ENCODE measurements at places on chromosomes 4 and X. TPM values are rescaled to one million over a fixed set of nuclear protein-coding genes. Genes with fewer than 3 reads are reported as not detected.

DNA sequence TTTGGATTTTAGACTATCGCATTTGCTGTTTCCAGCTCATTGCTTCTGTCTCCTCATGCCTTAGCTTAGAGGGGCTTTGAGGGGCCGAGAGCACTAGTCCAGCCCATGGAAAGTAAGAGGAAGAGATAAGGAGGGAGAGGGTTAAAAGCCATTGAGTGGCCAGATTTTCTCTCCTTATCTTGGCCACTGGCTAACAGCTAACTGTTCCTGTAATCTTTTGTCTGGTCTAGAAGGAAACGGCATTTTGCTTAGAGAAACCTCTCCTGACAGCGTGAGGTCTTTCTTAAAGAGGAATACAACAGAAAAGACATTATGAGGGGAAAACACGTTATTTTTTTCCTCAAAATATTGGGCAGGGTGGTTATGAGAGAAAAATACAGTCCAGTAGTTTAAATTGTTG, 7.9 kb downstream of the GPR101 start:
- DNase-seq, result no peak
- H3K36me3 ChIP-seq, result no peaks in the 10 kb centered on the region
- H3K4me1 ChIP-seq, result no peaks in the 10 kb centered on the region
- peaks cover 9% of the 10 kb centered on the region for H3K27me3 ChIP-seq

GRCh38 chr4:164251257-164251656, 502.7 kb upstream of the SMIM31 start:
- H3K36me3 ChIP-seq, result no peaks in the 10 kb centered on the region
- H3K4me1 ChIP-seq, result no peaks in the 10 kb centered on the region
- no peak overlapping the region for H3K4me3 ChIP-seq
- H3K27ac ChIP-seq, result no peak overlapping the region
- no peaks in the 10 kb centered on the region for H3K27me3 ChIP-seq

Gene SLC6A14
- total RNA-seq, result not detected

Gene PGRMC1
- 248 TPM for total RNA-seq

GRCh38 chr4:8167291-8167690, 8.7 kb upstream of the ABLIM2 start:
- H3K27ac ChIP-seq, result no peak overlapping the region
- H3K4me1 ChIP-seq, result no peaks in the 10 kb centered on the region
- H3K4me3 ChIP-seq, result no peak overlapping the region

Gene HTRA3
- total RNA-seq, result 2.9 TPM

- no peaks in the 10 kb centered on the region for H3K36me3 ChIP-seq
- no peak overlapping the region for H3K27ac ChIP-seq
- no peaks in the 10 kb centered on the region for H3K4me1 ChIP-seq
- H3K4me3 ChIP-seq, result no peak overlapping the region
- no peak for DNase-seq
Observed at GRCh38 chr4:188650516-188650915, 511.3 kb downstream of the TRIML1 start.

GRCh38 chr4:108466936-108467902, 153.2 kb upstream of the RPL34 start:
- H3K27me3 ChIP-seq, result no peaks in the 10 kb centered on the region
- no peak for DNase-seq
- no peak overlapping the region for H3K4me3 ChIP-seq

- H3K27ac ChIP-seq, result no peak overlapping the region
- H3K36me3 ChIP-seq, result no peaks in the 10 kb centered on the region
- no peak overlapping the region for H3K4me3 ChIP-seq
- H3K4me1 ChIP-seq, result no peaks in the 10 kb centered on the region
Observed at GRCh38 chrX:24619647-24620046, 27.5 kb downstream of the PCYT1B start.

DNA sequence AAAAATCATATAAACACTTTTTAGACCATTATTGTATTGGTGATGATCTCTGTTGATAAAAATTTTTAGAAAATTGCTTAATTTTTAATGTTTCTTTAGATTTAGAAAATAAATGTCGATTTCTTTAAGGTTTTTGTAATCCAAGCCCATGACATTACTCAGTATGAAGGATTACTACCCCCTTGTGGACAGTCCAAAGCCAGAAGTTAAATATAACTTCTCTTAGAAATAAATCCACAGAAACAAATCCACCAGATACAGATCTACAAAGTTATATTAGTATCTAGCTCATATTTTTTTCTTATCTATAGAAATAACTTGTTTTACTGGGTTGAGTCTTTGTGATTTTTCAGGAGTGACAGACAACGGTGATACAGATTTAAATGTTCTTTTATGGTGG, 18.9 kb downstream of the TIFA start:
- H3K4me3 ChIP-seq, result no peak overlapping the region
- peaks cover 38% of the 10 kb centered on the region for H3K36me3 ChIP-seq
- DNase-seq, result no peak
- no peaks in the 10 kb centered on the region for H3K27me3 ChIP-seq
- no peak overlapping the region for H3K27ac ChIP-seq

Gene SCLT1
- total RNA-seq, result 13.1 TPM

GRCh38 chr4:150251752-150252190, 173.5 kb downstream of the DCLK2 start:
- H3K4me1 ChIP-seq, result no peaks in the 10 kb centered on the region
- no peak for DNase-seq
- H3K27ac ChIP-seq, result no peak overlapping the region

DNA sequence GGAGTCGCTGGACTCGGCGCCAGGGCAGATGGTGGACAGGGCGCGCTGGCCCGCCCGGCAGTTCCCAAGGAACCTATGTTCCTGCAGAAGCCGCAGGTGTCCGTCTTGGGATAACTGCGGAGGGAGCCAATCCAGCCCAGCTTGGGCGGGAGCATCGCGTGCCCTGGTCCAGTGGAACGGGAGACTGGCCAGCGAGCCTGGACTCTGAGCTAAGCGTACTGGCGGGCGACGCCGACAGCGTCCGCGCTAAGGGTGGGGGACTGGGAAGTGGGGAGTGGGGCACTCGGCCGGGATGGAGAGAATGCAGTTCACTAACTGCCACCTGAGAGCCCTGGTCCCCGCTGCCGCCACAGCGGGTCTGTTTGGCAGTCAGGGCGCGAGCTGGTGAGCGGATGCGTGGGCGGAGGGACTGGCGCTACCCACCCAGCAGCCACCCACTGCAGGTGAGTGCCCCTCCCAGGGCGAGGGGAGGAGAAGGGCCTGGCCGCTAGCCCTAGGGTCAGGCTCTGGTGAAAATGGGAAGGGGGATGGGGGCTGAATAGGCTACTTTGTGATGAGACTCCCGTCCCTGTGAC, 1.3 kb upstream of the MAMLD1 start:
- H3K27ac ChIP-seq, result no peak overlapping the region
- peak overlapping the region; percentile 66 for H3K4me3 ChIP-seq
- no peaks in the 10 kb centered on the region for H3K36me3 ChIP-seq
- H3K27me3 ChIP-seq, result peaks cover 68% of the 10 kb centered on the region
- no peak for DNase-seq

- H3K4me3 ChIP-seq, result no peak overlapping the region
- H3K27ac ChIP-seq, result no peak overlapping the region
- no peaks in the 10 kb centered on the region for H3K27me3 ChIP-seq
- no peaks in the 10 kb centered on the region for H3K4me1 ChIP-seq
- no peaks in the 10 kb centered on the region for H3K36me3 ChIP-seq
Observed at GRCh38 chr4:140297221-140297570, 76.2 kb upstream of the SCOC start.

Gene SSX2B
- not detected for total RNA-seq

DNA sequence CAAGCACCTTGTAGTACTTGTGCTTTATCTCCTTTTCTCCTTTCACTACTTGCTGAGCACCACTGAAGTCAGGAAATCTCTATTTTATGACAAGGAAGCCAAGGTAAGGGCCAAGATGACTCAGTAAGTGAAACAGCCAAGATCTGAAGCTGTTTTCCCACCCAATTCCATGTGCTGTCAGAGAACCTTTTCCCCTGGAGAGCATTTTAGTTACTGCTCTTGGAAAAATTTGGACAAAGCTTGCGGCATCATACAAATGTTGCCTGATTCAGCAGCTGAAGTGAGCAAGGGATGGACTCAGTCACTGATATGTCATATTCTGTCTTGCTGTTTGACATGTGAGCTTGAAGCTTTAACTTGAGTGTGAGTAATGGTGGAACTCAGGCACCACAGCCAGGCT, 391.4 kb downstream of the RAB28 start:
- H3K36me3 ChIP-seq, result no peaks in the 10 kb centered on the region
- H3K4me3 ChIP-seq, result no peak overlapping the region
- H3K27ac ChIP-seq, result no peak overlapping the region
- H3K4me1 ChIP-seq, result no peaks in the 10 kb centered on the region
- H3K27me3 ChIP-seq, result no peaks in the 10 kb centered on the region

DNA sequence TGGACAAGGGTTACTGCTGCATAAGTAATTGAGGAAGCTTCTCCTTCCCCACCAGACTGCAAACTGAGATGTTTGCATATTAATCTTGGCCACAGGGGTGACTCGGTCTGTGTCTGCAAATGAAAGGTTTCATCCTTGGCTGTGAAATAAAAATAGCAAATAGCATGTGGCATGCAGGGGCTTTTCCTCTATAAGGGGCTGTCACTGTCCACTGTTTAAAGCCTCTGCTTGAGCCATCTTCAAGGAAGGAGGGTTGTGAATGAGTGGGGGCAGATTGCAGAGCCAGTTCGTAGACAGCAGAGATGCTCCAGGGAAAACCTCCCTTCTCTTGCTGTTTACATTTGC, 33.3 kb downstream of the TMSB4X start:
- H3K36me3 ChIP-seq, result no peaks in the 10 kb centered on the region
- H3K4me1 ChIP-seq, result peaks cover 2% of the 10 kb centered on the region
- no peak overlapping the region for H3K27ac ChIP-seq
- H3K27me3 ChIP-seq, result no peaks in the 10 kb centered on the region

GRCh38 chrX:38352362-38352761, at the start of gene OTC:
Gene OTC (plus strand): TSS chrX:38352604. CDS start chrX:38352697, 93 bp downstream.
- H3K27ac ChIP-seq, result no peak within 1 kb of the TSS
- no peaks in the 10 kb centered on the region for H3K4me1 ChIP-seq
- no peak within 1 kb of the TSS for H3K4me3 ChIP-seq
- no peak for DNase-seq
- no peaks in the 10 kb centered on the region for H3K27me3 ChIP-seq

GRCh38 chr4:105714071-105714521, 5.5 kb downstream of the GSTCD start:
- no peak for DNase-seq
- no peaks in the 10 kb centered on the region for H3K27me3 ChIP-seq
- H3K4me1 ChIP-seq, result no peaks in the 10 kb centered on the region
- H3K27ac ChIP-seq, result no peak overlapping the region
- no peak overlapping the region for H3K4me3 ChIP-seq
- peaks cover 9% of the 10 kb centered on the region for H3K36me3 ChIP-seq

Gene ART3
- total RNA-seq, result 0.63 TPM

GRCh38 chrX:22690116-22690515, 309.6 kb upstream of the DDX53 start:
- no peak for DNase-seq
- H3K4me1 ChIP-seq, result no peaks in the 10 kb centered on the region
- no peaks in the 10 kb centered on the region for H3K36me3 ChIP-seq
- no peak overlapping the region for H3K4me3 ChIP-seq
- H3K27ac ChIP-seq, result no peak overlapping the region

Gene GUCY1A1
- total RNA-seq, result not detected

- H3K4me1 ChIP-seq, result peaks cover 4% of the 10 kb centered on the region
- H3K36me3 ChIP-seq, result no peaks in the 10 kb centered on the region
- no peak overlapping the region for H3K27ac ChIP-seq
- H3K27me3 ChIP-seq, result peaks cover 6% of the 10 kb centered on the region
- no peak for DNase-seq
Observed at GRCh38 chr4:140251571-140251970, 97.6 kb upstream of the MAML3 start.

Gene SSX1
- not detected for total RNA-seq

DNA sequence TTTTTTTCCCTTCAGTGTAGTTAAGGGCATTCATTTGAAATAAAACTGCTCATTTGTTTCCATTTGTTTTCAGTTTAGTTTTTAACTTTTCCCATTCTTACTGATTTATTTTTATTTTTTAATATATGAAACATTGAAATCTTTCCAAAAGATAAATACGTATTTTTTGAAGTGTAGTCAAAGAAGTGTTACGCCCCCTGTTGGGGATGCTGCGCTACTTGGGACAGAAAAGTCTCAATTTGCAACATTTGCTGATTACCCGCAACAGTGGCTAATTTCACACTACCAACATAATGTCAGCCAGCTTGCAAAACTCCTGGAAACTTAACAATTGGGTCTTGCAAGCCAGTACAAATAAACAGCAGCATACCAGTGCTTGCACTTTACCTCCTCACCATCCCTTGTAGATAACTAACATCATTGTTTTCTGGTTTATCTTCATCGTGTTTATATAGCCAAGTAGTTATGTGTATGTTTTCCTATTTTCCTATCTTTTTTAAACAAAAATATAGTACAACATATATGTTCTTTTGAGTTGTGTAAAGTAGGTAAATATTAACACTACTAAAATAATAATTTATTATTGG, 158.6 kb downstream of the STPG2 start:
- no peak overlapping the region for H3K4me3 ChIP-seq
- H3K4me1 ChIP-seq, result no peaks in the 10 kb centered on the region
- no peaks in the 10 kb centered on the region for H3K36me3 ChIP-seq
- no peak overlapping the region for H3K27ac ChIP-seq
- H3K27me3 ChIP-seq, result no peaks in the 10 kb centered on the region
- no peak for DNase-seq

Gene CTAG1A
- not detected for total RNA-seq

DNA sequence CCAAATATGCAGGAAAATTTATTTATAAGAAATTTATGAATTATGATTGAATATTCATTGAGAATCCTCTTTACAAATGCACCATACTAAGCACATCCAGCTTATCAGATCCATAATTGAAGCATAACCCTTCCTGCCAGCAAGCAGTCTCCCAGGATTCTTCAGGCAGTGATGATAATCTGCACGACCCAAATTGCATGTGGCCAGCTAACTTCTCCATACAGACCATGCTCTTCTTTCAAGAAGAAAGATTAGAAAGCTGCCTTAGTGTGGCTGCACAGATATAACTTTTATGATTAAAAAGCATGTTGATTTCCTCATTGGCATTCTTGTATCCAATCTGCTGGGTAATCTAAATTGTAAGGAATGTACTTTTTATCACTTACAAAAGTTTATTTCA, 3.3 kb upstream of the CBR4 start:
- no peak overlapping the region for H3K27ac ChIP-seq
- no peaks in the 10 kb centered on the region for H3K27me3 ChIP-seq
- no peak overlapping the region for H3K4me3 ChIP-seq
- no peaks in the 10 kb centered on the region for H3K36me3 ChIP-seq
- peaks cover 2% of the 10 kb centered on the region for H3K4me1 ChIP-seq
- DNase-seq, result no peak

GRCh38 chr4:41077628-41078027, 136.7 kb downstream of the APBB2 start:
- H3K4me1 ChIP-seq, result no peaks in the 10 kb centered on the region
- H3K4me3 ChIP-seq, result no peak overlapping the region
- H3K27ac ChIP-seq, result no peak overlapping the region
